Renal cortex interstitium (tissue), 15 donors: ENCODE measurements at places on chromosomes 11 and 22.

GRCh38 chr11:76888989-76889388, 28.3 kb downstream of the ACER3 start:
- DNase-seq: no peak

DNA sequence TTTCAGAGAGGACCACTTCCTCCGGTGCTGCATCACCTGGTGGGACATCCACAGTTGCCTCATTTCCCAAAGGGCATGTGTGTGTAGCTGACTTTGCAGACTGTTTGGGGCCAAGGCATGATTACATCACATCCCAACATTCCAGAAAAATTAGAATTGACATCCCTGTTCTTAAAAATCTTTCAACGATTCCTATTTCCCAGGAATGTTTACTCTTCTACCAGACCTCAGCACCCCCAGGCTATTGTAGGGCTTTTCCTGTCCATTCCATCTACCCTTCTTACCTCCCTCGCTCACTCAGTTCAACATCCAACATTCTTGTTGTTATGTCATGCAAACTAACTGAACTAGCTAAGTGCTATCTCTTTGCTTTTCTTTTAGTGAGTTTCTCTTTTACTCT, 37.3 kb downstream of the PIWIL4 start:
- DNase-seq: no peak

GRCh38 chr22:46676881-46677280, 56.7 kb downstream of the GRAMD4 start:
- DNase-seq: no peak

DNA sequence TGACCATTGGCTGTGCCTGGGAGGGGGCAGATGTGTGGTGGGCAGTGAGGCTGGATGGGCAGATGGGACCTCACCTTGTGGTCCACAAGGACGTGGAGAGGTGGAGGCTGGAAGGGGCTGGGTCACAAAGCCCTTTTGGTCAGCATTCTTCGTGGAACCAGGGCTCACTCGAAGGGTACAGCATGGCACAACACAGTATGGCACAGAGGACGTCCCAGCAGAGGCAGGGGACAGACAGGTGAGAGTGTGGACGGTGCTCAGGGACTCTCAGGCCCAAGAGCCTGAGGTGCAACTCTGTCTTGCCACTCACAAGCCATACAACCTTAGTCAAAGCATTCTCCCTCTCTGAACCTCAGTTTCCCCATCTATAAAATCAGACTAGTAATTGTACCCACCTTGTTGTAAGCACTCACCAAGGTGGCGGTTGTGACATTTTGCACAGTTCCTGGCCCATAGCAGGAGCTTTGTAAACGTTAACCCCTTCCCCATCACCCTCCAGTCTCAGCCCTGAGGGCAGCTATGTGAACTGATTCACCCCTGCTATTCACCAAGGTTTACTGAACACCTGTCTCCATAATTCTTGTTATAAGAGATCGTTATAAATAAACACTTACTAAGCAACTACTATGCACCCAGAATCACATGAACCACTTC, 11.6 kb upstream of the TSKU start:
- no peak for DNase-seq

DNA sequence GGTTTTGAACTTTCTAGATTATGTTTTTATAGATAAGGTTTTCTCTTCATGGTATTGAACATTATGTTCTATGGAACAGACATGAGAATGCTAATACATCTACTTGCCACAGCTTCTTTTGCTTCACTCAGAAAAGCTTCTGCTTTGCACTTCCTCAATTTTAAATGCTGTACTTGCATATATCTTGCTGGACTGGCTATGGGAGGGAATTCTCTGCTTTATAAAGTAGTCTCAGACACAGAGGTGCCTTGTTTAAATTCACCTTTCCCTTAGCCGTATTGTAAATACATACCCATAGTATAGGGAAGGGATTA, 173.9 kb downstream of the DDX10 start:
- no peak for DNase-seq

GRCh38 chr11:22466809-22467208, 128.6 kb downstream of the SLC17A6 start:
- no peak for DNase-seq

GRCh38 chr11:27397624-27398399, 34.8 kb upstream of the CCDC34 start:
- no peak for DNase-seq

GRCh38 chr11:10294290-10294953, 403 bp upstream of the SBF2 start:
- no peak for DNase-seq

DNA sequence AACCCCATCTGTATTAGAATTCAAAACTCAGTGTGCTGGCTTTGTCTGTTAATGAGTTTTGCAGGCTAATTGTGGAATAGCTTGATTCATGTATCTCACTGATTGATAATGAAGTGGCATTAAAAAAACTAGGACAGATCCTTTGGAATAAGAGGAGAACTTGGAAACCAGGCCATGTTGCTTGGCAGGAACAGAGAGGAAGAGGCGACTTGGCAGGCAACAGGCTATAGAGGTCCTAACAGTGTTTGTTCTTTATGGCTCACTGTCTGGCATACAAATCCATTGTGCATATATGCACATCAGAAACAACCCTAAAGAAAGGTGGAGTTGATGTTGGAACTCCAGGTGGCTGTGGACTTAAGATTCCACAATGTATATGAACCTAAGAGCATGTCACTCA, 17.4 kb upstream of the OR9I1 start:
- no peak for DNase-seq

- no peak for DNase-seq
Measured at GRCh38 chr22:50568626-50569025, 5.9 kb upstream of the SYCE3 start.

DNA sequence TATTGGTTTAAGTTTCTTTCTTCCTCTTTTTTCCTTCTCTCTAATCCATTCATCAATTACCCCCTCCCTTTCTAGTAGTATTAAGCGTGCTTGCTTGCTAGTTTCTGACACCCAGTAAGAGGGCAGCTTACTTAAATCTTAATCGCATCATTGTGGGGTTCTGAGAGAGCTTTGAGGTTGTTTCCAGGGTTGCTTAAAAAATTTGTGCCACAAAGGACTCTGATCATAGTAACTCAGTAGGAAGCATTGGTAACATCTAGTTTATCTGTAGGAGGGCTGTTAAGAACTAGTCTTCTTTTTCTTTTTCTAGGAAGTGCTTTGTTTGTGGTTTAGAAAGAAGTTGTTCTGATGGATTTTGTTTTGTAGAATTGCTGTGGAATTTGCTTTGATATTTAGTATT, 45.3 kb downstream of the TMEM135 start:
- DNase-seq: no peak

DNA sequence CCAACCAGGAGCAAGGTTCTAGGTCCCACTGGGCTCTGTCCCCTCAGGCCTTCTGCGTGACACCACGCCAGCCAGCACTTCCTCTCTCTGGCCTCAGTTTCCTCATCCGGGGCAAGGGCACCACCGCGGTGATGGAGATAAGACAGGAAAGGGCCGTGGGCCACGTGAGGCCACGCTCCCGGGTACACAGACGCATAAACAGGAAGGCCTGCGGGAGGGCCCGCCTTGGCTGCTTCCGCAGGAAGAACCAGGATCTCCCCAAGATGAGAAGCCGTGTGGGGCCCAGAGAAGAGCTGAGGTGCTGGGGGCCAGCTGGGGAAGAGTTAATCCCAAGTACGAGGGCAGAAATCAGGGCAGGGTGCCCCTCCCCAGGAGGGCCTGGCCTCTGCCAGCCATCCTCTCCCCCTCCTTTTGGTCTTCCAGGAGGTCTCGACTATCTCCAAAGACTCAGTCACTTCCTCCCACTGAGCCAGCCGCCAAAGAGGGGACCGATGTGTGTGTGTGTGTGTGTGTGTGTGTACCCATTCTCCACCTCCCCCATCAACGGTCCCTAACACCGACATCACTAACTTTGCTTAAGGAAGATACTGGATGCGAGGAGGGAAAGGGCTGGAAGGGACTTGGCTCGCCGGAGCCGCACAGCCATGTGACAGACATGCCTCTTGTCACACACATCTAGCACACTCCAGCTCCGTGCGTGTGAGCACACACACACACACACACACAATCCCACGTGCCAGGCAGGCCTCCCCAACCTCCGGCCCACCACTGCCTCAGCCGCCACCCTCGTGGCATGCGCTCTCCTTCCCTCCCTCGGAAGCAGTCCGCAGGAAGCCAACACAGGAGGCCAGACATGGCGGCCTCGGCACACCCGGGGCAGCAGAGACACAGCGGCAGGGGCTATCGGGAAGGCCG, 1.4 kb downstream of the MFNG start:
- DNase-seq: no peak

- DNase-seq: no peak
Measured at GRCh38 chr11:7574491-7575130, 60.8 kb downstream of the PPFIBP2 start.

- no peak for DNase-seq
Measured at GRCh38 chr11:61499816-61500491, 8.6 kb upstream of the LRRC10B start.

DNA sequence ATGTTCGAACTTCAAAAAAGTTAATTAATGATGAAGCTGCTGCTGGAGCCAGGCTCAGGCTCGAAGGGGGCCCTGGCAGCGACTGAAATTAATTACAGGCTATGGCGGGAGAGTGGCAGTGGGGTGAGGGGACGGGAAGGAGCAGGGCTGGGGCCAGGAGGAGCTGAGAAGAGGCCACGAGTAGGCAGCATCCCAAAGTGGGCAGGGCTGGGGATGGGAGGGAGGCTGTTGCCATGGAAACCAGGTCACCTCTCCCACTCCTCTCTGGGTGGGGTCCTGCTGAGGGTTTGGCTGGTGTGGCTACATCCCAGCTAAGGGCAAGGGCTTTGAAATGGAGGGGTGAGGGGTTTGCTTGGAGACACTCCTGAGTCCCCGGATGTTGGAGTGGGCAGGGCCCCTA, 23.9 kb downstream of the CACNA1I start:
- DNase-seq: no peak

DNA sequence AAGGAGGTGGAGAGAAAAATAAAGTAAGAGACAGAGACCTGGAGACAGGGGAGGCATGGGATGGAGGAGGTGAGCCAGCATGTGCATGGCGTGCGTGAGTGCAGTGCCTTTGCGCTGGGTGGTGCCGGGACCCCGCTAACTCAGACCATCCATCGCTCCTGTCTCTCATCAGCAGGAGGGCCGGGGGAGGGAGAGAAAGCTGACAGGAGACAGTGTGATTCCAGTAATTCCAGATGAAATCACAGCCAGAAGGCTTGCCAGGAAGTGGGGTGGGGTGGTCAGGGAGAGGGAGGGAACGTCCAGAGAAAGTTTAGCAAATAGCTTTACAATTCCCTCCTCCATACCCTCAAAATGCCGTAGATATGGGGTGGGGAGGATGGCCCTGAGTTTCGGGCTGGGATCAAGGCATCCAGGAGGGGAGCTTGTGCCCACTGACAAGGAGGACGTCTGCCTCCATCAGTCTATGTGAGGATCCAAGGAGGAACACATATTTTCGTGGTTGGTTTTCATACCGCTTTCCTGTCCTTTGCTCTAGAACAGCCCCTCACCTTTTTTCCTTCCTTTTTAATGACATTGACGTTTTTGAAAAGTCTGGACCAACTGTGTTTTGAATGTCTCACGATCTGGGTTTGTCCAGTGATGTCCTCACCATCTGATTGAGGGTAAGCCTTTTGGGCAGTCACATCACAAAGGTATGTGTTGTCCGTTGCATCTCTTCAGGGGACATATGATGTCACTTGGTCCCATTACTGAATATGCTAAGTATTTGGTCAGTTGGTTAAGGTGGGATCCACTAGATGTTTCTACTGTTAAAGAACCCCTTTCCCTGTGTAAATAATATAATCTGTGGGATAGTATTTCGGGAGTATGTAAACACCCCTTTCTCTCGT, 567.3 kb downstream of the MIAT start:
- no peak for DNase-seq

DNA sequence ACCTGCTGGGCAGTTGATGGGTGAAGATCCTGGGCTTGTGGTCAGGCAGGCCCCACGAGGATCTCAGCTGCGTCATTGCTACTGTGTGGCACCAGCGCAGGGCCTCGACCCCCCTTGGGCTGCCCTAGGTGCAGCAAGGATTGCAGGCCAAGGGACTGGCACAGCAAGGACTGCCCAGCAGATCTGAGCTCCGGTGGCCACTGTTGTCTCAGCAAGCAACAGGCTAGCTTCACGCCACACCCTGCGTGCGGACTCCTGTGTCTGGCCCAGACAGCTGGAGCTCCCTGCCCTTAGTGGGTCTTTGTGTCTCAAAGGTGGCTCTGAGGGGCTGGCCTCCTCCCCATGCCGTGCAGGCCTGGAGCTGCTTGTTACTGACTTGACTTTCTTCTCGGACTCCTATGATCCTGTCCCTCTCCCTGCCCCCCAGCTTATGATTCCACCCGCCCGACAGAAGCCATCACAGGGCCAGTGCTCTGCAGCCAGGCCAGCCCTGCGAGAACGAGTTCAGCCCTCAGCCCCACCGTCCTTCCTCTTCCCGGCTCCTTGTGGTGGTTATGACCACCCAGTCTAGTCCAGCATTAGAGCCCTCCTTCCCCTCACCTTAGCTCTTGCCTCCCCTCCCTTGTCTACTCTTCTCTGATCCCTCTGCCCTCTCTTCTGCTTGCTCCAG, 295.6 kb downstream of the TBC1D22A start:
- no peak for DNase-seq

GRCh38 chr11:77547863-77548551, 41.7 kb upstream of the AQP11 start:
- DNase-seq: peak; percentile 61

GRCh38 chr11:97259884-97260283, 870.1 kb downstream of the JRKL start:
- DNase-seq: no peak

DNA sequence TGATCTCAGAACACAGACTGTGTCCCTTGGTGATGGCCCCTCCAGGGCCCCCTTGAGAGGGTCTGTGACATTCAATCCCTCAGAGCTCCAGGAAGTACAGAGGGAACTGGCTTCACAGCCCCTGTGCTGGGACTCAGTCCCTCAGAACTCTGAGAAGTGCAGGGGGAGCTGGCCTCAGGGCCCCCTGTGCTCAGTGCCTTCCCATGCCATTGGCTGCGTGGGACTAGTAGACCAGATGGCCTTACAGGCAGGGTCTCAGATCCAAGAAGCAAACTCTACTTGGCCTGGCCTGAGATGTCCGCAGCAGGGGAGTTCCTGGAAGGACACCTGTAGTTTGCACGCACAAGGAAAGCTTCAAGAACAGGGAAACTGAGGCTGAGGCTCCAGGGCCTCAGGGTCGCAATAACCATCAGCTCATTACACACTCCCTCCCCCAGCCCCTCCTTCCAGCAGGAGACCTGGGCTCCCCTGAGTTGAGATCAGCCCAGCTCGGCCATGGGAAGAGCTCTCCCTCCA, 138.4 kb downstream of the BRD1 start:
- no peak for DNase-seq

GRCh38 chr22:46777609-46777970, 15.1 kb downstream of the TBC1D22A start:
- DNase-seq: no peak

DNA sequence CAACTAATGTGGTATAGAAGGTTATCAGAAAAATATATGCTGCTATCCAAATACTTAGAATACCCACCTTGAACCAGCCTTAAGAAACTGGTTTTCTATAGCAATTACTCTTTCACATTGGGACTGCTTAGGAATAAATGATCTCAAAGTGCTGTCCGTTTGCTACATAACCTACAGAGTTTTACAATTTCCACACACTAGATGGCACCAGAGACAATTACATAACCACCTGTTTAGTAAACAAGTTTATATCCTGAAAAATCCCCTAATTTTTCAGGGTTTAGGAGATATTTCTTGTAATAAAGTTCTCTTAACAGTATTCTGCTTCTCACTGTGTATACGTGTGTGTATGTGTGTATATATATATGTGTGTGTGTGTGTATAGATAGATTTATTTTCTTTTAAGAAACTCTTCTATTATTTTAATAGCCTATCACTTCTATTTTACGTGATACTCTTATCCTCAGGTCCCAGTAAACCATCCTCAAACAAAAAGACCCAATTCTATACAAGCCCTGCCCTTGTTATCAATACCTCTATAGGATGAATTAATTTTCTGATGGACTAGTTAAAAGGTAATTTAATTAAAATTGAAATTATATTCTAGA, 6.7 kb upstream of the OR5I1 start:
- DNase-seq: peak; percentile 3
